Vagina (tissue), 2 donors: ENCODE measurements at places on chromosomes 1 and 21.

GRCh38 chr1:152162792-152163463, 3.9 kb upstream of the RPTN start:
- H3K27ac ChIP-seq: no peak overlapping the region

GRCh38 chr21:46598581-46599572, 6.0 kb downstream of the S100B start:
- H3K27me3 ChIP-seq: no peaks in the 10 kb centered on the region
- peaks cover 6% of the 10 kb centered on the region for H3K4me1 ChIP-seq
- no peak for DNase-seq
- no peak overlapping the region for H3K4me3 ChIP-seq
- H3K36me3 ChIP-seq: no peaks in the 10 kb centered on the region
- H3K27ac ChIP-seq: no peak overlapping the region

- peak overlapping the region; percentile 40 for H3K27ac ChIP-seq
- H3K27me3 ChIP-seq: no peaks in the 10 kb centered on the region
- peaks cover 40% of the 10 kb centered on the region for H3K4me1 ChIP-seq
- no peaks in the 10 kb centered on the region for H3K36me3 ChIP-seq
Measured at GRCh38 chr21:44294391-44295162, 5.3 kb upstream of the PFKL start.

GRCh38 chr1:25042331-25043227, 112.5 kb upstream of the RUNX3 start:
- no peak for DNase-seq
- no peak overlapping the region for H3K27ac ChIP-seq

GRCh38 chr1:62450301-62450700, 13.5 kb downstream of the USP1 start:
- no peaks in the 10 kb centered on the region for H3K27me3 ChIP-seq
- no peaks in the 10 kb centered on the region for H3K4me1 ChIP-seq
- H3K4me3 ChIP-seq: no peak overlapping the region
- no peak for DNase-seq

DNA sequence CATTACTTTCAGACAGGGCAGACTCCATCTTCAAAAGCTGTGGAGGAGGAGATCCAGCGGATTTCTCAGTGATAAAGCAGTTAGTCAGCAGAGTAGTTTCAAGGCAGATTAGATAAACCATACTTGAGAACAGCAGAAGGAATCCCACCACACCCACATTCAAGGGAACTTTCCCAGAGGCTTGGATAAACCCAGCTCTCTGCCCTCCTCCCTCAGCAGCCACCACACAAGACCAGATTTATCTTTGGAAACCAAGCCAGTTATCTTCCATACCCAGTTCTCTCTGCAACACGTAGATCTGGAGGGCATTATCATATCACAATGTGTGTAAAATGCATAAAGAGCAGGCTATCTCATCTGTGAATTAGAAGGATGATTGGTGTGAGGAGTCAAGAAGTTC, 40.2 kb downstream of the GFI1 start:
- no peaks in the 10 kb centered on the region for H3K4me1 ChIP-seq
- DNase-seq: no peak
- no peaks in the 10 kb centered on the region for H3K36me3 ChIP-seq

- no peak within 1 kb of the TSS for H3K27ac ChIP-seq
- H3K4me1 ChIP-seq: no peaks in the 10 kb centered on the region
- H3K27me3 ChIP-seq: no peaks in the 10 kb centered on the region
- DNase-seq: no peak
- H3K4me3 ChIP-seq: no peak within 1 kb of the TSS
- H3K36me3 ChIP-seq: no peaks in the 10 kb centered on the region
Measured at GRCh38 chr1:150720703-150721102, at the start of gene HORMAD1. Gene HORMAD1, minus strand, starts transcription at chr1:150720895. Its CDS starts 1,390 bp downstream, at chr1:150719505.
